ENCODE measurements at places on chromosomes 2 and 18.

- no peak for DNase-seq
Measured at GRCh38 chr2:38932586-38932985, 42.9 kb downstream of the ARHGEF33 start.

GRCh38 chr2:109510136-109511028 is 103.4 kb downstream of the SEPTIN10 start:
- peak; percentile 54 for DNase-seq

DNA sequence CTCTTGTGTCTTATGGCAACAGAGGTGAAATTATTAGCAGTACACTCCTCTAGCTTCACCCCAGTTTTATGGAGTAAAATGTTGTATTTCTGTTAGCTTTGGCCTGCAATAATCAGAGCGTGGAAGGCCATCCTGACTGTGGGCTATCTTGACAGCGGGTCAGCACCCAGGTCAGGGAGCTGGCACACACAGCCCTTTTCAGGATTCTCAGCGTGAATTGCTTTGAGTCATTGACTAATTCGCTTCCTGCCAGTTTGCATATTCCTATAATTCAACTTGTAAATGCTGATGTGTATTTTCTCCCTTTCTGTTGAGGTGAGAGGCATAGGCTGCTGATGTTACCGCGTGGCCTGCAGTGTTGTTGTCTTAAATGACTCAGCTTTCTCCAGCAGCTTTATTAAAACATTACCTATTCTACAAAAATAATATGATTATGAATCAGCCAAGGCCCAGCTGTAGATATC is 109.6 kb upstream of the EML6 start:
- peak; percentile 66 for DNase-seq

DNA sequence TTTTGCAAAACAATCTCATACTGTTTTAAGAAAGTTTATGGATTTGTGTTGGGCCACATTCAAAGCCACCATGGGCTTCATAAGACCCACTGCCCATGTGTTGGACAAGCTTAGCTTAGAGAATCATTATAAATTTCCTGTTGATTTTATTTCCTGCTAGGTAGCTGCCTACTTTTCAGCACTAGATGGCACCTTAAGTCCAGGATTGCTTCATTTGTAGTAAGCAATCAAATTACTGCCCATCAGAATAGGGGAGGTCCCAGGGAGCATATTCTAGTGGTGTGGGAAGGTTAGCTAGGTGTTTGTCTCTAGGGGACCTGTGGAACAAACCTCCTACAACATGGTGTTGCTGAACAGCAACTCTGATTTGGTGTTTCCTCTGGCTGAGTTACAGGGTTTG is 11.0 kb upstream of the DCDC2C start:
- no peak for DNase-seq

- DNase-seq, result no peak
Measured at GRCh38 chr2:18925296-18925695, 335.9 kb upstream of the NT5C1B start.

GRCh38 chr18:51404620-51405019 is 207.1 kb upstream of the MEX3C start:
- no peak for DNase-seq

GRCh38 chr2:69180227-69180626 is 167.2 kb downstream of the ANTXR1 start:
- no peak for DNase-seq

DNA sequence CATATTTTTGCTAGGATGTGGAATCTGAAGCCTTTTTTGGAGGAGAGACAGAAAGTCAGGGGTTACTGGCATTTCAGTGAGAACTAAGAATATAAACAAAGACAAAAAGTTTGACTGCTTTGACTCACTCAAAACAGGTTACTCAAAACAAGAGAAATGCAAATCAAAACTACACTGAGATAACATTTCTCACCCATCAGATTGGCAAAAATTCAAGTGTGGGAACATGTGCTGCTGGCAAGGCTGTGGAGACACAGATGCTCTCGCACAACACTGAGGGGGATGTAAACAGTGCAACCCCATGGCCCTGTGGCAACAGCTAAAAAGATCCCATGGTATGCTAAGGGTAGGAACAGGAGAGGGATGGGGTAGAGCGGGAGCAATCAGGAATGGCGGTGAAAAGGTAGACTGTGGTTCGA is 86.6 kb downstream of the DTNB start:
- no peak for DNase-seq

- DNase-seq, result no peak
Measured at GRCh38 chr2:161159456-161160225, 587 bp upstream of the TANK start.

Measured in smooth muscle cell of the brain vasculature (primary cell).